Skeletal muscle tissue (tissue), 5 donors: ENCODE measurements at places on chromosomes 11 and 22. TPM values are rescaled to one million over a fixed set of nuclear protein-coding genes. Genes with fewer than 3 reads are reported as not detected.

Gene OR4A16
- total RNA-seq = not detected

Gene OR5P2
- total RNA-seq = not detected

Gene GTSE1
- 3.1 TPM for total RNA-seq

Gene PRR5
- 17.2 TPM for total RNA-seq

Gene SSH3
- 6.8 TPM for total RNA-seq

Gene HORMAD2
- not detected for total RNA-seq
